ENCODE measurements at places on chromosomes 3 and 15.

DNA sequence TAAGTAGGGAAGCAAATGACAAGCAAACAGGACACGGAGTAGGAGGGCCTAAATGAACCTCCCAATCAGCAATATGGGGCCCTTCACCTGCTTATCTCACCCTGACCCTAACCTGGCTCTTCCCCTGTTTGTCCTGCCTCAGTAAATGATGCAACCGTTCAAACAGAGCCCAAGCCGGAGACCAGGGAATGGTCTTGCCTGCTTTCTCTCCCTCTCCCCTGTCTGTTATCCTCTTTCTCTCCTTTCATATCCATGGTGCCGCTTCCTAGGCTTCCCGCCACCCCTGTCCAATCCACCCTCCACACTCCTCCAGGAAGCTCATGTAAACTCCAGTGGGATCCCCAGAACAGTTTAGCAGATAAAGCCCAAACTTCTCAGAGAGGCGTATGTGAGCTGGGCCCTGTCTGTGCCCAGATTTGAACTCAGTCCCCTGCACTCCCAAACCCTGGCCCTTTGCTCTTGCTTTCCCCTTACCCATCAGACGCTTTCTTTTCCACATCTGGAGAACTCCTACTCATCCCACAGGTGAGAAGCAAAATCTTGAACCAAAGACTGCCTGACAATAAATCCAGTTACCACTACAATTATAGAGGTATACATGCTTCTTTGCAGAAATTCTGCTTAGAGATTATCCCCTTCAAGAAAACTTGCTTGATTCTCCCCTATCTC is 45.7 kb upstream of the STT3B start:
- no peak for DNase-seq

DNA sequence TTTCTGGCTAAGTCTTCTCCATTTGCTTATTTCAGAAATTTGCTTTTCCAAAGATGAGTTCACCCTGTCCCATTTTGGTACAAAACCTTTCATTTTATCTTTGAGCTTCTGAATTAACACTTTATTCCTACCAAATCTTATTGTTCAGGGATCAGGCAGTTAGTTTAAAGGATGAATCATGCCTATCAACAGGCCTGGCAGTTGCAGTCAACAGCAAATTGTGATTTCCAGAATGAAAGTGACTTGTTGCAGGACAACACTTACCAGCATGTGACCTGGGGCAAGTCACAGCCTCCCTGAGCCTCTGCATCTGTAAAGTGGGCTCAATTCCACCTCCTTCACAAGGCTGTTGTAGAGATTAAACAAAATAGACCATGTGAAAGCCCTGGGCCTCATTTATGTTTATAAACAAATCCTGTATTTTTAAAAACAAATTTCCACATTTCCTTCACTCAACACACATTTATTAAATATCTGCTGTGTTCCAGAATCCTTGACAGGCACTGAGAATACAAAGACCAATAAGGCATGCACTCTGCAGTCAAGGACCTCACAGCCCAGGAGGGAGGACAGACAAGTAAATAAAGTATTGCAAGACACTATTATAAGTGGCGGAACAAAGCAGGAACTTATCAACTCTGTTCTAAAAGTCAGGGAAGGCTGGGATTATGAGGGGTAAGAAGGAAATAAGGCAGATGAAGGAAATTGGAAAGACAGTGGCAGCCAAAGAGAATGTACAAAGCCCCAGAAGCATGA is 359.1 kb upstream of the IL12A start:
- no peak for DNase-seq

DNA sequence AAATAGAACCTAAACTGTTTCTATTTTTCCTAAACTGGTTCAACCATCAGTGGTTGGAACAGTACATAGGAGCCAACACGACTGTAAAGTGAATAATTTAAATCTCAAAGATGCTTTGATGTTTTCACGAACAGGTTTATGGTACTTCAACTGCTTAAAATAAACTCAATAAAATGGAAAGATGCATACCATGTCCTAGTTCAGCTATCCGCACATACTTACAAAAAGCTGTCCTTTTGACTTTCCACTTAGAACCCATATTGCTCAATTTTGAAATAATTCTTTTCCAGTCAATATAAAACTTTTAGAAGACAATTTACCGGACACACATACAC is 902 bp downstream of the CMTM6 start:
- DNase-seq: no peak

- DNase-seq: no peak
Measured at GRCh38 chr3:189303584-189303983, 131.8 kb downstream of the TPRG1 start.

GRCh38 chr3:165346503-165346902 is 150.3 kb upstream of the SLITRK3 start:
- no peak for DNase-seq

- no peak for DNase-seq
Measured at GRCh38 chr15:77738038-77738370, 105.3 kb upstream of the LINGO1 start.

DNA sequence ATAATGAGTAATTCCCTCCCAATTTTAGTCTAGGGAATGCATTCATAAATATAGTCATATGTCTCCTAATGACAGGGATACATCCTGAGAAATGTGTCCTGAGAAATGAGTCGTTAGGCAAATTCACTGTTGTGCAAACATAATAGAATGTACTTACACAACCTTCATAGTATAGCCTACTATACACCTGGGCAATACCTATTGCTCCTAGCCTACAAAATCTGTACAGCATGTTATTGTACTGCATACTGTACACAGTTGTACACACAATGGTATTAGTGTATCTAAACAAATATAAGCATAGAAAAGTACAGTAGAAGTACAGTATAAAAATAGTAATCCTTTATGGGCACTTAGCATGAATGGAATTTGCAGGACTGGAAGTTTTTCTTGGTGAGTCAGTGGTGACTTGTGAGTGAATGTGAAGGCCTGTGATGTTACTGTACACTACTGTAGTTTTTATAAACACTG is 6.6 kb downstream of the DTWD1 start:
- no peak for DNase-seq

- no peak for DNase-seq
Measured at GRCh38 chr3:99658274-99658673, 19.9 kb downstream of the COL8A1 start.

DNA sequence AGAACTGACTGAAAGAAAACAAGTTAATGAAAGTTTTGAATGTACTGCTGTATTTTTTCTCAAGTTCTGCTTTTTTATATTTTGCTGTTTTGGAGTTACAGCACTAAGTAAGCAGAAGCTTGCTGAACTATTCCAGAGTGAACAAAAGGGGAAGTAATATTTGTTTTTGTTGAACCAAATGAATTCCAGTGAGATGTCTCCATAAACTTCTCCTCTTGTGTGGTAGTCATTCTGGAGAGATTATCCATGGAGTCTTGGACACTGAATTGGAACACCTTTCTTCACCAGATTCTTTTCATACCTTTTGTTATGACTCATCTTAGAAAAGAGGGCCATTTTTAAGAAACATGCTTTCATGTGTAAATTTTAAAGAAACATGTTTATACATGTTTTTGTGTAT is 8.8 kb downstream of the ANKUB1 start:
- no peak for DNase-seq

- no peak for DNase-seq
Measured at GRCh38 chr3:68793759-68794701, 138.3 kb downstream of the TAFA4 start.

- DNase-seq: no peak
Measured at GRCh38 chr15:62063825-62064635, 2.7 kb upstream of the C2CD4A start.

DNA sequence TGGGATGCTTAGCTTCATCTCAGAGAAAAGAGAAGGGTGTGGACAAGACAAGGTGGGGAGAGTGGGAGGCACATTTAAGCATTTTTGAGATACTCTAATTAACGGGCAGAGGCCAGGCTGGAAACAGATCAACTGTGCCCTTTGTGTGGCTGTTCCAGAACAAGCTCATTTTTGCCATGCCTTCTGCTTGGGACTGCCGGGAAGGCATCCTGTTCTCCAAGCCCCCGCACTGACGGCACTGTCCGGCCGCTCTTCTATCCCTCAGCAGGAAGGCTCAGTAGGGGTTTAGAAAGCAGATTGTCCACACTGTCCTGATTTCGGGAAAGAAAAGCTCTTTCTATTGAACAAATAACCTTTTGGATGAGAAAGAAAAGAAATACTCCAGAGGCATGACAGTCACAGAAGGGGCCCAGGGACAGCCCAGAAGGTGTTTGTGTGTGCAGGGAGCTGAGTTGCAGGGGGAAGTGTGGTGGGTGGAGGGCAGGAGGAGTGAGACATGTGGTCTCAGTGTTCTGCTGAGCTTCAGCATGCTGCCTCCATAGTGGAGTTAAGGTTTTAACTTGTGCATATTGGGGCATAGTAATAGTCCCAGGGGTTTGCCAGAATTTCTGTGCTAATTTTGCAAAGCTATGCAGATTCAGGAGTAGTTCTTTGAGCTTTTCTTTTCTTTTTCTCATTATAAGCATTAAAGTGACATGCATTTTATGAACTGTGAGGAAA is 27.3 kb downstream of the SV2B start:
- no peak for DNase-seq

DNA sequence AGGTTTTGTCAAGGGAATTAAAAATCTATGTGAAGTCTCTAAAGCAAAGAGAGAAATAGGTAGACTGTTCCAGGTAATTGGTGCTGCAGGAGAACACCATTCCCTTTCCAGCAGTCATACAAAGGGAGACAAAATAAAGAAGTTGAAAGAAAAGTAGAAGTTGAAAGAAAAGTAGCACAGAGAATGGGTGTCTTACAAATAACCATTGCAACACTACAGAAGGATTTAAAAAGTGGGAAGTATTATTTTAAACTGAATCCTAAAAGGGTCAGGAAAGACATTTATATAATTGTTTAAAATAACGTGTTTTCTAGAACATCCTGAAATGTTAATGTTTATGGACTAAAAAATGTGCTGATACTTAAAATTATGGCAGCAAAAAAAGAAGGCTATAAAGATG is 223.8 kb downstream of the RSRC1 start:
- DNase-seq: no peak

GRCh38 chr15:45099549-45100165 is 14.3 kb downstream of the DUOX2 start:
- DNase-seq: no peak

DNA sequence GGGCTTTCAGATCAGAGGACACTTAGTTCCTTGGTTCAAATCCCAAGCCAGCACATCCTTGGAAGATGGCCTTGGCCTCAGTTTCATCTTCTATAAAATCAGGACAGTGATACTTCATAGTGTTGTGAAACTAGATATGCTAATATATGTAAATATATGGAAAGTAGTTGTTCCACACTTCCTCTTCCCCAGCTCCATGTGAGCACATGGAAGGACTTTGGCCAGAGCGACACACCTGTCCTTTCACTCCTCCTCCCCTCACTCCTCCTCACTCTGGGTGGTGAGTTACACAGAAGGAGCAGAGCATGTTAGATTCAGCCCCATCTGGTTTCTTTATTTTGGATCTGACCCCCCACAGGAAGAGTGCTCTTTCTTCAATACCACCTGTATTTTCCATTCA is 65.2 kb downstream of the MTHFS start:
- no peak for DNase-seq
